ENCODE measurements at places on chromosomes 16 and 17.

DNA sequence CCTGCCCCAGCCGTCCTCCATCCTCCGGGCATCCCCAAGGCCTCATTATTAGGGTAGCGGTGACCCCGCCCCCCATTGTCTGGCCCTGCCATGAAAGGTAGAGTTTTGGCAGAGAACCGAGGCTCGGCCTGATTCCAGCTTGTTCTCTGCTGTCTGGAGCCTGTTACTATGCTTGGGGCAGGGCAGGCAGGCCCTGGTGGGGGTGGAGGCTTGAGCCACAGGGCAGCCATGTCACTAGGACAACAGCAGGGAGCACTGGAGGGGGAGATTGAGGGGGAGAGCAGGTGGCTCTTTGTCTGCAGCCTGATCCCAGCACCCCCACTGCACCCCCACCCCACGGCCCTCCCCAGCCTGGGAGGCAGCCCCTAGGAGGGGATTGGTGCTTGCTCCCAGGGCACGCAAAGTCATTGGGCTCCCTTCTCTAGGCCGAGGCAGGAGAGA is 15.4 kb downstream of the RHBDL3 start:
- H3K27ac ChIP-seq, result no peak overlapping the region
- DNase-seq, result no peak
- H3K4me1 ChIP-seq, result peaks cover 5% of the 10 kb centered on the region
- H3K36me3 ChIP-seq, result no peaks in the 10 kb centered on the region
- H3K27me3 ChIP-seq, result no peaks in the 10 kb centered on the region

- H3K4me3 ChIP-seq, result no peak overlapping the region
- no peaks in the 10 kb centered on the region for H3K4me1 ChIP-seq
- no peaks in the 10 kb centered on the region for H3K36me3 ChIP-seq
- H3K27me3 ChIP-seq, result no peaks in the 10 kb centered on the region
- no peak overlapping the region for H3K27ac ChIP-seq
Measured at GRCh38 chr16:87240211-87241136, 76.7 kb downstream of the C16orf95 start.

DNA sequence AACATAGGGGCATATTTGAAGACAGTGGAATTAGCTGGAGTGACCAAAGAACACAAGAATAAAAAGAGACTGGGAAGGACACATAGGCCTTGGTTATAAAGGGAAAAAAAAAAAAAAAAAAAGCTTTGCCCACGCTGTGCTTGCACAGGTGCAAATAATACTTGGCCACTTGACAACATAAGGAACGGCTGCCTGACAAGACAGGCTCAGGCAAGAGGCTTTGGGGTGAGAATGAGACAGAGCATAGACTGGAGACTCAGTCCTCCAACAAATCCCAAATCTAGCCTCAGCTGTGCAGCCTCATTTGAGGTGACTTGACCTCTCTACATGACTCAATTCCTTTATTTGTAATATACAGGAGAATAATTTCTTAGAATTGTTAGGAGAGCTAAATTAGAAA is 332.8 kb upstream of the DYNLRB2 start:
- H3K4me1 ChIP-seq, result no peaks in the 10 kb centered on the region
- H3K27me3 ChIP-seq, result no peaks in the 10 kb centered on the region
- H3K27ac ChIP-seq, result no peak overlapping the region
- H3K4me3 ChIP-seq, result no peak overlapping the region
- H3K36me3 ChIP-seq, result no peaks in the 10 kb centered on the region

GRCh38 chr17:3796822-3797170 is 4.2 kb downstream of the ITGAE start:
- no peak overlapping the region for H3K27ac ChIP-seq
- H3K36me3 ChIP-seq, result no peaks in the 10 kb centered on the region
- no peak for DNase-seq
- H3K27me3 ChIP-seq, result no peaks in the 10 kb centered on the region
- no peaks in the 10 kb centered on the region for H3K4me1 ChIP-seq

DNA sequence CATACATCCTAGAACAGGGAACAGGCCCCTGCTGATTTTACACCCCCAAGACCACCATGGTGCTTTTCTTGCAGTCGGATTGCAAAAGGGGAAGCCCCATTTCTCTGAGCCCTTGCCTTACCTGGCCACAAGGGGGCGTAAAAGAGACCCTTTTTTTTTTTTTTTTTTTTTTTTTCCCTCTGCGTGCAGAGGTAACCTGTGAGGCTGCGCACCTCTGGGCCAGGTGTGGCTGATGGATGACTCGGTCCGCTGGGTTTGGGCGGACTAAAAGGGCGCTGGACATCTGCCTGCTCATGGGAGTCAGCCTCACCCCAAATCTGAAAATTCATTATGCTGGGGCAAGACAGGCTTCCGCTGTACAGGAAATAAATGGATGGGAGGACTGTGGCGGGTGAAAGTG is 281.0 kb downstream of the CBLN1 start:
- no peak for DNase-seq
- H3K27me3 ChIP-seq, result peaks cover 6% of the 10 kb centered on the region
- no peaks in the 10 kb centered on the region for H3K36me3 ChIP-seq
- no peak overlapping the region for H3K27ac ChIP-seq

- no peaks in the 10 kb centered on the region for H3K27me3 ChIP-seq
- H3K36me3 ChIP-seq, result peaks cover 13% of the 10 kb centered on the region
- no peak for DNase-seq
- peaks cover 4% of the 10 kb centered on the region for H3K4me1 ChIP-seq
- H3K4me3 ChIP-seq, result no peak overlapping the region
Measured at GRCh38 chr16:69793526-69793925, 31.4 kb downstream of the WWP2 start.

All from adrenal gland (tissue), 19 donors.